CD4-positive, alpha-beta T cell treated with Interleukin-6 for 4 hours (primary cell): ENCODE measurements at places on chromosomes 5 and 9.
A peak's percentile ranks its signal among the peaks of the same experiment; 100 is the strongest.

DNA sequence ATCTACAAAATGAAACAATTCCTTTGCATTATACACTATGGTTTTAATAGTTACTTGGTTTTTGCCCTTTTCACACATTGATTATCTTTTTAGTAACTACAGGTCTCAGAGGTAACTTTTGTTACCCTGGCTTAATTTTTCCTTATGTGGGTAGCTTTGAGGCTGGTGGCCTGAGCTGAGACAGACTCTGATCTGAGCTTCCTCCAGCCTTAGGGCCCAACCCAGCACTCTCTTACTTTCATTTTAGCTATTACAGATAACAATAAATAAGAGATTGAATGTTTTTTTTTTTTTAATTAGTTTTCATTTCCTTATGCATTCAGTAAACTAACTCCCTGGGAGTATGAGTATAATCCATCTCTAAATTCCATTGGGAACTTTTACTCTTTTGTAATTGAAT, 15.1 kb upstream of the OXCT1 start:
- DNase-seq: no peak

GRCh38 chr9:126558051-126558665, 55.6 kb upstream of the LMX1B start:
- peak; percentile 71 for DNase-seq

GRCh38 chr9:109593612-109594011, 95.5 kb upstream of the PTPN3 start:
- no peak for DNase-seq

GRCh38 chr9:123102375-123103113, 69.1 kb downstream of the GPR21 start:
- no peak for DNase-seq

GRCh38 chr9:137802021-137802420, 75.6 kb upstream of the CACNA1B start:
- DNase-seq: no peak

DNA sequence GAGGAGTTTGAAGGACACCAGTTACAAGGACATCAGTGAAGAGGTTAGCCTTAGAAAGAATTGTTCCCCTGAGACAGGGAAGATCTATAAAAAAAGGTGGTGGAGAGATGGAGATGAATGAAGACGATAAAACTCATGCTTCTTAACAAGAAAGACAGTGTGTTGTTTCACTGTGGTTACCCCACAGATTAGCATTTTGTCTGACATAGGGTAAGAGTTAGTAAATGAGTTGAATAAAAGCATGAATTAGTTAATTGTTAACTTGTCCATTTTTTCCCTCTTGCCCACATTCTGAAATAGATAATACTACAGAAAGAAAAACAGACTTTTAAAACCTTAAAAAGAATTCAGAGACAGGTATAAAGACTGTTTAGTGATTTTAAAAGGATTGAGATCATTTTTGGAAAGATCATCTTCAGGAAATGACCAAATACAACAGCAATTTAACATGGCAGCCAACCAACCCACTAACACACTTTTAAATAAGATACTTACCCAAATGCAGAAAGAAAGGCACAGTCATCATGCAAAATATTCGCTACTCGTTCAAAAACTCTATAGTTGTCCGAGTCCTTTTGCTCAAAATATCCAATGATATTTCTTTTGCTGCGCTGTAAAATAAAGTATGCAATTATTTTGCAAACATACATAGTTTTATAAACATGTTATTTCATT, 78.5 kb downstream of the ERP44 start:
- no peak for DNase-seq

GRCh38 chr9:14080959-14081542, 232.9 kb downstream of the NFIB start:
- DNase-seq: no peak

DNA sequence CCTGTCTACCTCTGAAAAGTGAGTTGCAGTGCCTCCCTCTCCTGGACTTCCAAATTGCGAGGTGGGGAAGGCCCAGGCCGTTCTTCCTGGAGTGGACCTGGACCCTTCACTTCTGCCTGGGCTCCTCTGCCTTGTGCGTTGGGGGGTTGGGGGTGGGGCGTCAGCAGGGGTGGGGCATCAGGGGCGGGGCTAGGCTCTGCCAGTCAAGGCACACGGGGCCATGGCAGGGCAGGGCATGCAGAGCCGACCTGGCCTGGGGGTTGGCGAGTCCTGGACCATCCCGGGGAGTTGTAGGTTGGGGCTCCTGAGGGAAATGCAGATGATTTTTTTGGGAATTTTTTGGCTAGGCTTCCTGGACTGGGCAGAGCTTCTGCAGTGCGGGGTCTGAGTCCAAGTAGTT, 87.1 kb downstream of the EHMT1 start:
- DNase-seq: peak; percentile 8
